Activated CD4-positive, CD25-positive, alpha-beta regulatory T cell (primary cell): ENCODE measurements at places on chromosomes 12 and 14.

DNA sequence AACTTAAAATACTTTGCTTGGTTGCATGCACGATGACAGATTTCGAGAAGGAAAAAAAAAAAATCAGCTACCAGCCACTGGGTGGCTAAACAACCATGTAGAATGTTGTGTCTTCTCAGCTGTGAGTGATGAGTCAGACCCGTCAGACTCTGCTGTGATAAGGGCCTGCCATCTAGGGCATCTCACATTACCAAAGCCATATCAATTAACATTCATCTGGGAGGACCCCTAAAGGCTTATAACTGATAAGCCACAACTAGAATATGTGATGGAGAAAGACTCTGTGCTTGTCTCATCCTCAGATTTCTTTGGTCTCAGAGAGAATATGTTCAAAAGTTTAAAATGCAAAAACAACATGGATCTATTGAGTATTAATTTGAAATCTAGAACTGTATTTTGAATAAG is 111.5 kb downstream of the PAX9 start:
- no peak for DNase-seq

- DNase-seq: no peak
These were observed 24.3 kb downstream of the NCOR2 start for GRCh38 chr12:124543052-124543589.

GRCh38 chr14:22843123-22843925 is 6.9 kb downstream of the MMP14 start:
- no peak for DNase-seq

DNA sequence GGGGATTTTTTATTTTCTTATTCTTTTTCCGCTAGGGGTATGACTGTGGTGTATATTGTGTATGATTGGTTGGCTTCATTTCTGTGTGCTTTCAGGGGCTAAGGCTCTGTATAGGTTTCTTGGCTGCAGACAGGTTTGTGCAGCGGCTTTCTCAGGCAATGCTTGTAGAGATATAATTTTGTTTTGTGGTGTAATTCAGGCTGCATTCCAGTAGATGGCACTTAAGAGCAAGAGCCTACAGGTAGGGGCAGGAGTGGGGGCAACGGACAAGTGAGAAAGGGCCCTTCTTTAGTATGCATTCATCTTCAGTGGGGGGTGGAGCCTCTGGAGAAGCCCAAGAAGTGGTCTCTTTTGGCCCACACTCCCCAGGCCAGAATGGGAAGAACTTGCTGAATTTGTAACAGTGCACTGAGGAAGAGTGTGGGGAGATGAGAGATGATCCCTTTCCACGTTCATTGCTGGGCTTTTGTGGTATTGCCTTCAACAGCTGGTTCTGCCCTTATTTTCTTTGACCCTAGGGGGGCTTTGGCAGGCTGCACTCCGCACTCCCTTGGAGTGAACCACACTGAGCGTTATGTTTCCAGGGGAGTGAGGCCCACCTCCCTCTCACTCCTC is 78.6 kb downstream of the IFNG-AS1 start:
- DNase-seq: no peak

- DNase-seq: no peak
These were observed 53.0 kb downstream of the LGR5 start for GRCh38 chr12:71492604-71493003.

DNA sequence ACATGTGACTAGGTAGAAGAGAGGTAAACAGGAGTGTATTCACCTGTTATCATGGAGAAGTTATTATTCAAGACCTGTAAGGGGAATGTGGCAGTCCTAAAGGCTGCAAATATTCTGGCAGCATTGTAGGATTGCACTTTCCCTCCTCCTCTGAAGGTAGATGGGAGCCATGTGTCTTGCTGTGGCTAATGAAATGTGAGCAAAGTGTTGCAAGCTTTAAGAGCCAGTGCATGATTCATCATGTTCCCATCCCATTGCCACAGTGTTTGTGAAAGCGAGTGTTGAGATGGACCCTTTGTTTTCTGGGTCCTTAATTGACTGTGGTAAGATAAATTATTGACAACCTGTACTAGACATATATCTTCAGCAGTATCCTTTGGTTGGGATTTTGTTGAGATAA is 128.7 kb downstream of the RGS6 start:
- DNase-seq: no peak

DNA sequence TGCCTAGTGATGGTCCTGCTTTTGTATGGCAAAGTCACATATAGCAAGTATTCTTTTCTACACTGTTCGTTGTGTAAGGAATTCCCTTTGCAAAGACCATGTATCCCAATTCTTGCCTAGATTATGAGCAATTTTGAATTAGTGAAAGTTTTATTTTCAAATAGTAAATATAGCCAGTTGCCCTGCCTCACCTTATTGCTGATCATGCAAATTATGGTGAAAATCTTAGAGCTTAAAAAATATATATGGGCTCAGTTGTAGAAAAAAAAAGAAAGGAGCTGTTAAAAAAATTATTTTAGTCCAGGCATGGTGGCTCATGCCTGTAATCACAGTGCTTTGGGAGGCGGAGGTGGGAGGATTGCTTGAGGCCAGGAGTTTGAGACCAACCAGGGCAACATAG is 18.8 kb downstream of the SRP54 start:
- DNase-seq: no peak

- no peak for DNase-seq
These were observed 588 bp downstream of the PIK3C2G start for GRCh38 chr12:18261906-18262305.

DNA sequence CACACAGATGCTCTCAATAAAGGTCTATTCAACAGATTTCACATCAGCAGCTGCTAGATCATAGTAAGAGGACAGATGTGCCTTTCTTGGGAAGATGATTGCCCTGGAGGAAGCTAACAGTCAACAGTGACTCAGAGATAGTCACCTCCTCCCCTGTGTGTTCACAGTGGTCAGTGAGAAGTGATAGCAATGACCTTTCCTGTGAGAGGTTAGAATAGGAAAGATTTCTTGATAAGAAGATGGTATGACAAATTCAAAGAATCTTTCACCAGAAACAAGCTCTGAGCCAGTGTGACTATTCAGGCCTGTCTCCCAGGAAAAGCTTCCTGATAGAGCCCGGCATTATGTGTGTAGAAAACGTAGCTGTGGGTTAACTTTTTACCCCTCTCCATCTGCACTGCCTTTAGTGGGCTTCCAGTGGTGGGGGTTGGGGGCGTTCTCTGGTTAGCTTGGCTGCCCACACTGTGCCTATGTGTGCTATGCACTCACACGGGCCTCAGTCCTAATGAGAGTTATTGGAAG is 66.4 kb upstream of the ARHGAP5 start:
- DNase-seq: no peak

- DNase-seq: no peak
These were observed 113.7 kb downstream of the ESRRB start for GRCh38 chr14:76489667-76490066.

DNA sequence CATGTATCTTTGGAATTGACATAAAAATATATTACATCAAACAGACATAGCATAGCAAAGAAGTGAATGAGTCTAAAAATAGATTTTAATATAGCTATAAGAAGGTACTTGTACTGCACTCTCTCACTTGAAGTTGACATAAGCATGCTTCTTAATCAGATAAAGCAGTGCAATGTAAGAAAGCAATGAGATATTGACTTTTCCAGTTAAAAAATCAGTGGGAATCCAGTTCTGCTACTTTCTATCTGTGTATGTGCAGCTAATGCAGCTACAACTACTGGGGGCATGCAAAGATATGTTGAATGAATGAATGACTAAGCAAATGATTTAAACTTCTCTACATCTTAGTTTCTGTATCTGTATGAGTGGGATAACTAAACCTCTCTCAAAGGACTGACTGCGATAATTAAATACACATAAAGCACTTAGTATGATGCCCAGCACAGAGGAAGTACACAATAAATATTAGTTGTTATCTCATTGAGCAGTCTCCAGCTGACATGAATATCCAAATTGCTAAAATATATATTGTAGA is 10.3 kb downstream of the WASHC3 start:
- DNase-seq: no peak

DNA sequence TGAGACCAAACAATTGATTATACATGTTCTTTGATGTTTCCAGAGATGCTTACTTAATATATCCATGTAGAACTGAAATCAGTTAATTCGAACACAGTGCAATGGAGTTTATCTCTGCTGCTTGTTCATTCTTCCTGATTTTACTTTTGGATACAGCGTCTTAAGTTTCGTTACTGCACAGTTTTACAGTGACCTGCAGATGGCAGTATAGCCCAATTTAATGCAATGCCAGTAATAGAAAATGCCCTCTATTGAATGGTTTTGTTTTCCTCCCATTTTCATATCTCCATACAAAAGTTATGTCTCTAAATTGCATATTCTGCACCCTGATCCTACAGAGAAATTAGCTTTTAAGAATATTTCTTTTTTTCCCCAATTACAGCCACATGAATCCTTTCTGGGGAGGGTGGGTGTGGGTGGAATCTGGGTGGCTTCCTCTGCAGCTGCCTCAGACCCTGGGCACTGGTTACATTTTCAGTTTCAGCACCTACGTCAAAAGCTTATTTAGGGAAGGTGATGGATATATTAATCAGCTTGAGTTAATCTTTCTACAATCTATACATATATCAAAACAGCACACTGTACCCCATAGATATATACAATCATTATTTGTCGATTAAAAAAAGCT is 101.1 kb upstream of the DCD start:
- no peak for DNase-seq
